ENCODE measurements at places on chromosomes 6 and 20.

DNA sequence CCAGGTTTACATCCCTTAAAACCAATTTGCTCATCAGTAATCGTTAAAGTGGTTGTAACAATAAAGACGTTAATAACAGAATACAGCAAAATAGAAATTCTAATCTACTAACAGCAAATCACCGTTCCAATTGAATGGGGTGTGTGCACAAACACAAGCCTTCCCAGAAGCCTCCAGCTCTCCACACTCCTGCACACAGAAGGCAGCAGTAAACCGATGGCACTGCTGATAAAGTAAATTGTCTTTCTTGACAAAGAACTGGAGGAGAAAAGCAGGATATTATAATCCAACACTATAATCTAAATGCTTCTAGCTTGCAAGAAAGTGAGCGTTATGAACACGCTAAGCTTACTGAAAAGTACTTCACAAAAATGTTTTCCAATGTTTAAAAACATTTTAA lies 7.0 kb downstream of the ZNF217 start:
- DNase-seq = no peak

GRCh38 chr20:62911701-62912280 lies 14.5 kb downstream of the DIDO1 start:
- DNase-seq = no peak

DNA sequence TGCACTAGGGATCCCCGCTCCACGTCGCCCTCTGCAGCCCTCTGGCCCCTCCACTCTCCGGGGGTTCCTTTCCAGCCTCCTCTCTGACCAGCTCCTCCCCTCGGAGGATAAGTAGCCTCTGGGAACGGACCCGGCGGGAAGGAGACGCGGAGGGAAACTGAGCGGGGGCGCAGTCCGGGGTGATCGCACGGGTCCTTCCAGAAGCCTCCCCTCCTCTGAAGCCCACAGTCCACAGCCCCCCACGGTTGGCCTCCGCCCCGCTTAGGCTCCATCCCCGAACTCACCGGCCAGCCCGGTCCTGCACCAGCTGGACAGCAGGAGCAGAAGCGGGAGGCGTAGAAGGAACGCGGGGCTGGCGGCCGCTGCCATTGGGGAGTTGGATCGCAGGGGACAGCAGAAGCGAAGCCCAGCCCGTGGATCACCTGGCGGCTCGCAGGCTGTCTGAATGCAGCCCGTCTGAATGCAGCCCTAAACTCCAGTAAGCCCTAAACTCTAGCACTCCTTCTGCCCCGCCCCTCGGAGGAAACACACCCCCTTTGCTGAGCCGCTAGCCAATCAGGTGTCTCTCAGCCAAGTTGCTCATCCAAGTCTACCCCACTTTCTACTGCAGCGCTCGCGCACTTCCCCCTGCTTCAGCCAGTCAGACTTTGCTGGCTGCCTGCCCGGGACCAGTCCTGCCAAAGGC lies at the start of gene RAET1G:
RAET1G (minus strand) TSS at position 480 of the 685 bp plus-strand sequence; CDS start at position 369, 111 bp downstream.
- peak; percentile 81 for DNase-seq

DNA sequence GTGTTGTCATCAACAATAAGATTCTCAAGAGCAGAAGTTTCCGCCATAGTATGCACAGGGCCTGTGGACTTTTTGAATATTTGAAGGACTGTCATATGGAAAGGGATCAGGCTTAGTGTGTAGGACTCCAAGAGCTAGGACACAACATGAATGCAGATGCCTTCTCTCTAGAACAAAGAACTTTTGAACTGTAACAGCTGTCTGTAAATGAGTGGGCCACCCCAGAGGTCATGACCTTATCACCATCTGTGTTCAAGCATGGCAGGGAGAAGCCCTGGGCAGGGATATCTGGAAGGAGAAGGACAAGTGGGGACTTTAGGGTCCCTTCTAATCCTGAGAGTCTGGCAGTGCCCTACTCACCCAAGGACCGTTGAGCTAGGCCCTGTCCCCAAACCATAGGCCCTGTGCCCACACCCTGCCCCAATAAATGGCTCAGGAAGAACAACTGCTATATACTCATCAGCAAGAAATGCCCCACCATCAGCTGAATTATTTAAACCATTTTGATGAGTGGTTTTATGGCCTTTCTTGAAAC lies 70.6 kb downstream of the MTHFD1L start:
- no peak for DNase-seq

GRCh38 chr6:19602434-19603013 lies 234.6 kb upstream of the ID4 start:
- no peak for DNase-seq

DNA sequence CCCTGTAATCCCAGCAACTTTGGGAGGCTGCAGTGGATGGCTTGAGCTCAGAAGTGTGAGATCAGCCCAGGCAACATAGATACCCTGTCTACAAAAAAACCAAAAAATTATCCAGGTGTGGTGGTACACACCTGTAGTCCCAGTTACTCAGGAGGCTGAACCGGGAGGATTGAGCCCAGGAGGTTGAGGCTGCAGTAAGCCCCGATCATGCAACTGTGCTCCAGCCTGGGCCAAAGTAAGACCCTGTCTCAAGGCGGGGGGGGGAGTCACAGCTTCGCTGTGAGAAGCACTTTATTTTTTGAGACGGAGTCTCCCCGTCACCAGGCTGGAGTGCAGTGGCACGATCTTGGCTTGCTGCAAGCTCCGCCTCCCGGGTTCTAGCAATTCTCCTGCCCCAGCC lies 54.2 kb downstream of the EZR start:
- DNase-seq = no peak

DNA sequence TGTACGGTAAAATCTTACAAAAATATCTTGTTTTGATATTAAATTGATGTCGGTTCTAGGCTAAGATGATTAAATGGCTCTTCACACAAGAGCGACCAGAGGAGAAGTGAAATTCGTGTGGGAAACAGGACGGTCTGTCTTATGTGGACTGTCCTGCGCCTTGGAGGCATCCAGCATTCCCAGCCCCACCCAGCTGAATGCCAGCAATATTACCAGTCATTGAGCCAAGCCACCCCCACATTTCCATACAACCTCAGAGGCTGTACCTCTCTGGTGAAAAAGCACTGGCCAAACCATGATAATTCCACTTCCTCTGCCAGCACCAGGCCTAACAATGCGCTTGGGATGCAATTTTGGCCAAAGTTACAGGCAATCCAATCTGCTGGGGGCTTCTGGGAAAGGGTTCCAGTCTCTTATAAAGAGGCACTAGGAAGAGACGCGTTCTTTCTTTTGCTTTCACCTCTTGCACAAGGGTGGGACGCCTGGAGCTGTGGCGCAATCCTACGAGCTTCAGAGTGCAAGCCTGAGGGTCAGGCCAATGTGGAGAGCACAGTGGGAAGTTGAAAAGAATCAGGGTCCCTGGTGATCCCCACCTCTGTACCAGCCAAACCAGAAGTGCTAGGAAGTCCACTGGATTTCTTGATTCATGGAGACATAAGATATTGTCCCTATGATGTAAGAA lies 213.1 kb downstream of the PREX1 start:
- DNase-seq = no peak

GRCh38 chr6:89368107-89368506 lies 15.6 kb upstream of the UBE2J1 start:
- peak; percentile 37 for DNase-seq

DNA sequence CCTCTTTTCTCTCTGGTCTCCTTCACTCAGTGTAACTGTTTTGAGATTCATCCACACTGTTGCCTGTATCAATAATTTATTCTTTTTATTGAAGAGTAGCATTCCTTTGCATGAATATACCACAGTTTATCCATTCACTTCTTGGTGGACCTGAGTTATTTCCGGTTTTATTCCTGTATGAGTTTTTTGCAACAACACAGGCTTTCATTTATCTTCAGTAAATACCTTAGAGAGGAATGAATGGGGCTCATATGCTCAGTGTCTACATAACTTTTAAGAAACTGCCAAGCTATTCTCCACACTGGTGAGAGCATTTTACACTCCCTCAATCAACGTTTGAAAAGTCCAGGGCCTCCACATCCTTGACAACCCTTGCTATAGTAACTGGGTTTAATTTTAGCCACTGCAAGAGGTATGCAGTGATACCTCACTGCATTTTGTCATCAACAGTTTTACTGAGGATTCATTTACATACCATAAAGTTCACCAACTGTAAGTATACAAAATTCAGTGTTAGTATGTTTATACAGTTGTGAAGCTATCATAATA lies 154.6 kb downstream of the PDE10A start:
- DNase-seq = no peak

- no peak for DNase-seq
Observed at GRCh38 chr6:75213732-75214131, 7.9 kb upstream of the COL12A1 start.

GRCh38 chr6:92399911-92400310 lies 1019.4 kb downstream of the EPHA7 start:
- no peak for DNase-seq

- DNase-seq = no peak
Observed at GRCh38 chr6:79385893-79386292, 151.3 kb downstream of the LCA5 start.

- no peak for DNase-seq
Observed at GRCh38 chr6:116572162-116572561, 858 bp downstream of the RWDD1 start.

DNA sequence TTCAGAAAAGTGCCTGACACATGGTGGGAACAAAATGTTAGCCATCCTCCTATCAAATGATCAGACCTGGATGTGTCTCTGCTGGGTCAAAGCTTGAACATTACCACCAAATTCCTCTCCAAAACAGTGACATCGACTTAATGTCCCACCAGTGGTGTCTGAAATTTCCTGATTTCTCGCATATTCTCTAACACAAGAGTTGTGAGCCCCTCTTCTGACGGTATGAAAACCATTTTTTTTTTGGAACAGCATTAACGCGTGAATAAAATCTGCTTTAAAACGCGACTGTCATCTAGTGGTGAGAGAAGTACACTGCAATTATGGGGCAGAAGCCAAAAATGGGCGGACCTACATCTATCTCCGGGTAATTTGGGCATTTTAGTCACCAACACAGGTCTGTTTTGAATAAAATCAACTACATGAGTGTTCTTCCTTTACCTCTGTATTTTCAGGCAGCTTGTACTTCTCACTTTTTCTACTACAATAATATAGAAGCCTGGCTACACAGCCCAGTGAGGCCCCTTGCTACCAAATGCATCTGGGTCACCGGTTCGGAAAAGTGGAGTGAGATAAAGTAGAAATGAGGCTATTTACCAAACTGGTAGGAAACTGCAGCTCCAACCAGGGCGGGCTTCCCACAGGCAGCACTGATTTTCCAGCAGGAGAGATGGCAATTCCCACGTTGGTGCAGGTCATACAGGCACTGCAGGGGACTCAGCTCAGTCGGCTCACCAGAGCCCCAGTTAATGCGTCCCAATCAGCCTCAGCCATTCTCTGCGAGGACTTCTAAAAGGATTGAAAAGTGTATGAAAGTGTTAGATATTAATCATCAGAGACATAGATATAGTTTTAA lies 27.4 kb downstream of the MGME1 start:
- DNase-seq = peak; percentile 64

- DNase-seq = no peak
Observed at GRCh38 chr6:43695967-43696291, 8.3 kb upstream of the MRPS18A start.

Measured in CD4-positive, alpha-beta memory T cell (primary cell).